ENCODE measurements at places on chromosomes 4 and X.

GRCh38 chr4:140813804-140814203, 57.6 kb upstream of the TBC1D9 start:
- no peak for DNase-seq

GRCh38 chrX:538311-538710, 92.3 kb upstream of the SHOX start:
- no peak for DNase-seq

DNA sequence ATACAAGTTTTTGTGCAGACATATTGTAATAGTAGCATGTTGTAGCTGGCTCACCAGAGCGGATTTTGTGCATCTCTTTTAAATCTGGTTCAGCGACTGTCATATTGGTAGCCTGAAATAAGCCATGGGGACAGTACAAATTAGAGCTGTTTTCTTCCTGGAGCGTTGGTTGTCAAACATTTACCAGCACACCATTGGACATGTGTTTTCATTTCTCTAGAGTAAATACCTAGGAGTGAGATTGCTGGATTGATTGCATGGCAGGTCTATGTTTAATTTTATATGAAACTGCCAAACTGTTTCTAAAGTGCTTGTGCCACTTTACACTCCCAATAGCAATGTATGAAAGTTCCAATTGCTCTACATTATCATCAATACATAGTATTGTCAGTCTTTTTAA, 2.6 kb upstream of the ARAF start:
- DNase-seq: no peak

- no peak for DNase-seq
Measured at GRCh38 chr4:15568821-15569220, 86.3 kb downstream of the FBXL5 start.

DNA sequence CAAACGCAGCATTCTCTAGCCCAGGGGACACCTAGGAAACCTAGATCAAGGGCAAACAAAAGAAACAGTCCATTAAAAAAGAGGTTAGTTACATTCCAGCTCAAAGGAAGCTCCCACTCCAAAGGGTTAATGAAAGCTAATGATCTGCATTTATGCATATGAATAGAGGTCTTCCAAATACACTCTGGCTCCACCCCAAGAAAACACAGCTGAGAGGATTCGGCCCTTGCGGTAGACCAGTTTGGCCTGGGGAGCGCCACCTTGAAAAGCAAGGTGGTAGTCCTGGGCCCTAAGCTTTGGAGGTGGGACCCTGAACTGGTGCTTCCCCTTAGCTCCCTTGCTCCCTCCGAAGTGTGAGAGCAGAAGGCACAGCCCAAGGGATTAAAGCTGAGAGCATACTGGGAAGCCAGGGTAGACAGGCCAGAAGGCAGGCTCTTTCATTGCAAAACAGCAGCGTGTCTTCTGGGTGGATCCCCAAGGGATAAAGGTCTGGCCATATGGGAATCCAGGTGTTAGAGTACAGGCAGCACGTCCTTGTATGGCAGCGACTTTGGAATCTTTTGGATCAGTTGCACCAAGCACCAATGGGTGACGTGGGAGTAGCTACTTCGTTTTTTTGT, 3.7 kb downstream of the GABRQ start:
- no peak for DNase-seq
